ENCODE measurements at places on chromosomes 6 and 20.

DNA sequence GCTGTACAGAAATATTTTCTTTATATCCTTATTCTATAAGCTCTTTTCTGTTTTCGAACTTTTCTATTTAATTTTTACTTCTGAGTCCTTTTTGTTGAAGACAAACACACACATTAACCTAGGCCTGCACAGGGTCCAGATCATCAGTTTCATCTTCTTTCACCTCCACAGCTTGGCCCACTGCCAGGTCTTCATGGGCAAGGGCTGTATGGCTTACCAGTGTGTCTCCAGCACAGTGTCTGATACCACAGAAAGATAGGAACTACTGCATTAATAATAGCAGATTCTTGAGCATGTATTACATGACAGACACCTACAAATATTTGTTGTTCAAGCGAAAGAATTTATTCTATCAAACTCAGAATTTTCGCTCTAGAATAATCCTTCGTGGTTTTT is 24.4 kb downstream of the QKI start:
- no peak for DNase-seq

- no peak for DNase-seq
These were observed 65.8 kb upstream of the JAG1 start for GRCh38 chr20:10739566-10739965.

- no peak for DNase-seq
These were observed 256.7 kb downstream of the CLIC5 start for GRCh38 chr6:45758787-45759471.

GRCh38 chr20:32894026-32894483 is 35.3 kb downstream of the EFCAB8 start:
- DNase-seq, result no peak

- DNase-seq, result no peak
These were observed 23.5 kb upstream of the NUP153 start for GRCh38 chr6:17730078-17730704.

DNA sequence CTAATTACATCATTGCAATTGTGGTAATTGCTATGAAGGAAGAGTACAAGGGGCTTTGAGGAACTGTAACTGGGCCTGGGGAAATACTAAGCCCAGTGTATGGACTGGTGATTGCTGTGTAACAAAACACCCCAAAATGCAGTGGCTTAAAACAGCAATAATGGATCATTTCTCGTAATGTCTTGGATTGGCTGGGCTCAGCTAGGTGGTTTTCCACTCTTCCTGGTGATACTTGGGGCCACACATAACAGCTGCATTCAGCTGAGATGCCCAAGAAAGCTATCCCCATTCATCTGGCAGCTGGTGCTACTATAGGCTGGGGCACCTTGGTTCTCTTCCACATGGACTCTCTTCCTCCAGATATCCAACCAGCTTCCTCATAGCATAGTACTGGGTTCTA is 150.3 kb downstream of the EYA2 start:
- DNase-seq, result no peak

- DNase-seq, result no peak
These were observed 73.2 kb downstream of the INSM1 start for GRCh38 chr20:20440886-20441658.

- no peak for DNase-seq
These were observed 10.6 kb downstream of the HCRTR2 start for GRCh38 chr6:55184782-55185530.

DNA sequence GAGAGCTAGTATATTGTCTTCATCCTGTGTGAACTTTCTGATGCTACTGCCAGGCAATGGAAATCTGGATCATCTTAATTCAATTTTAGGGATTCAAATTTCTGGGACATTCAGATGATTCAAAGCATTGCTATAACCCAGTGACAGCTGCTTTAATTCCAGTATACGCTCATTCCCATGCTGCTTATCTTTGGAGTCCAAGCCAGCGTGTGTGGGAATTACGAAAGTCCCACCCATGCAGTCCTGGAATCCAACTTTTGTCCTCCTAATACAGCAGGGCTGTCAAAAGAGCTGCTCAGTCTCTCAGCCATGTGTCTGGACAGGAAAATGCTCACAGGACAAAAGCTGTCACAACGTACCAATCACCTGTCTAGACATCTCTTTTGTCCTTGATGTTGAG is 219.8 kb downstream of the LAMA2 start:
- DNase-seq, result no peak

DNA sequence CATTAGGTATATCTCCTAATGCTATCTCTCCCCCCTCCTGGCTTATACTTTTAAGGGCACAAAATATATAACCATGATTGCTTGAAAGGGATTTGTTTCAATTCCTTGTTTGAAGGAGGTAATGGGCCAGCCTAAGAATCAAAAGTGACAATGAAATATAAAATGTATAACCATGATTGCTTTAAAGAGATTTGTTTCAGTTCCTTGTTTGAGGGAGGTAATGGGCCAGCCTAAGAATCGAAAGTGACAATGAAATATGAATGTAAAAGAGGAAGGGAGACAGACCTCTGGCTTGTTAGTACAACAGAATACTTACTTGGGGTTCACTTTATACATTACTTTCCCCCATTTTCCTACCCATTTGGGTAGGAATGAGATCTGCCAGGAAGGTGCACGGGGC is 55.5 kb downstream of the FOXC1 start:
- no peak for DNase-seq

DNA sequence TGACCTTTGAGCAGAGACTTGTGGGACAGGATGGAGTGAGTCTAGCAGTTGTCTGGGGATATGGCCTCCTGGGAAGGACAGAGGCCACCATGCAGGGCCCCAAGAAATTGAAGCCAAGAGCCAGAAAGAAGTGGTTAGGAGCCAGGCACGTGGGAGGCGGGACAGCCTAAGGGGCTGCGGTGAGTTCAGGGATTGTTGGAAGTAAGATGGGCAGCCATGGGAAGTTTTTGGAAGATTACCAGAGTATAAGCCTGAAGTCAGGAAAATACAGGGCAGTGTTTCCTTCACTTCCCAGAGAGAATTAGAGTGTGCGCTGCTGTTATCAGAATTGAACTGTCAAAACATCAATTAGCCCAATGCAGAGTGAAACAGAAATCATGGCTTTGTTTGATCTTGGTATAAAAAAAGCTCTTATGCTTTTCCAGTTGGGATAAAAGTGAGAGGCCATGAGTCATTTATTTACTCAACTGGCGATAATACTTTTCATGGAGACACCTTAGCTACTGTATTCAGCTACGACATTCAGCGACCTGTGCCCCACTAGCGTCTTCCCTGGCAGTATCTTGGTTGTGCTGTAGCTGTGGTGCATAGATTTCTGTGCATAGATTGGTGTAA is 66.9 kb downstream of the PHACTR2 start:
- DNase-seq, result no peak

DNA sequence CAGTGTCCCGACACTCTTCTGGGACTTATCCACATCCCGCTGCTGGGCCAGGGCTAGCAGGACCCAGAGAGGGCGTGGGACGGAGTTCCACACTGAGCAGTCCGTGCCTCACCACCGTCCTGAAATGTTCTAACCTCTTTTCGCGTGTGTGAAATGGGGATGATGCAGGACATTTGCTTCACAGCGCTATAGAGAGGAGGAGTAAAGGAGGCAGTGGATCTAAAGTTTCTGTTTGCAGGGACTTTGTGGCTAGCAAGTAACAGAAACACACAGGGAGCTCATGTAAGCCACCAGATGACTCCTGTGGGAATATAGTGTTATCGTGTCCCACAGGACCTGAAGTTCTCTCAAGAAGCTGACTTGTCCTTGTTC is 634 bp downstream of the ITPA start:
- no peak for DNase-seq

GRCh38 chr6:112259337-112259675 is 4.9 kb upstream of the LAMA4 start:
- DNase-seq, result no peak

GRCh38 chr20:35344354-35344837 is 52.2 kb upstream of the FAM83C start:
- DNase-seq, result no peak

DNA sequence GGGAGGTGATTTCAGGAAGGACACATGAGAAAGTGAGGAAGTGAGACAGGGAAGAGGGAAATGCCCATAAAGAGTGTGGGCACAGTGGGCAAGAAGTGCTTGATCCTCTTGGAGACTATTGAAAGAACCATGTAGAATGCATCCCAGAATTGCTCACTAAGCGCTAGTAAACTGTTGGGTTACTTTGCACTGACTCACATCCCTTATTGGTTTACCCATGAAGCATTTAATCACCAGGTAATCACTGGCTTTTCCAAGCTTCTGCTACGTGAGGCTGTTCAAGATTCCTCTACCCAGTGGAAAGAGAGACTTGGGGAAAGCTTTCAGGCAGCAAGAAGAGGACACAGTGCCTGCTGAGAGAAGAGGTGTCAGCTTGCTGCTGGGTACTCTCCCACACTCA is 410.0 kb upstream of the JAG1 start:
- no peak for DNase-seq

GRCh38 chr6:147227770-147228320 is 23.6 kb downstream of the STXBP5 start:
- DNase-seq, result no peak

- DNase-seq, result no peak
These were observed 226.5 kb upstream of the CITED2 start for GRCh38 chr6:139600919-139601475.

DNA sequence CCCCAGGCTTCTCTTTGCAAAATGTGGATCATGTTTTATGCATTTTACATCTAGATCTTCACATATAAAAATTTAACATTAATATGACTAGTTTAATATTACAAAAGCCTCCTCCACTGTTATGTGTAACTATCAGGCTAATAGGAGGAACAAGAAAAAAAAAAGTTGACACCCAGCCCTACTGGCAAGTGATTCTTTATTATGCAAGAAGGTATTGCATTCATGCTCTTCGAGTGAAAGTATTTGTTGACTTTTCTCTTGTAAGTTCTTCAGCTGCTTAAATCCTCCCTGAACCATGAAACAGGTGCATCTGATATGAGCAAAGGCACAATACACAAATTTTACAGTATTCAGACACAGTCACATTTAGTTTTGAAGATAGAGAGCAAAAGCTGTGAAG is 716 bp upstream of the HLA-DQB2 start:
- DNase-seq, result no peak

GRCh38 chr6:88166493-88167351 is 575 bp upstream of the CNR1 start:
- DNase-seq, result peak; percentile 38

- no peak for DNase-seq
These were observed 46.8 kb downstream of the INSM1 start for GRCh38 chr20:20414640-20415220.

DNA sequence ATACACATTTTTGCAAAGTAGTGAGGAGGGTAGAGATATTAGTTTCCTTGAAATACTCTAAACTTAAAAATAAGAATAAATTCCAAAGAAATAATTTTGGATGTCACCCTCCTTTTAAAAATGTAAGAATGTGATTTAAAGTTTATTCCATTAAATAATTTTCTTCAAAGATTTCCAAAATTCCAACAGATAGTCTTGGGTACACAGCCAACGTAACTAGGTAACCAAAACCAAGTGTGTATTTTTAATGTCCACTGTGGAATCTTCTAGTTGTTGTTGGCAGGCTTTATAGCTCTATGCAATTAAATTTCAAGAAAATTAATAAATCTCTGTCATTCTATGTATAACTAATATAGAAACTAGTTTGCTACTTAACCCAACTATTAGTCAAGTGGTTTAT is 101.3 kb downstream of the COL21A1 start:
- DNase-seq, result no peak

- DNase-seq, result no peak
These were observed 28.6 kb upstream of the PRL start for GRCh38 chr6:22325481-22325880.

GRCh38 chr6:119541132-119541905 is 191.8 kb upstream of the MAN1A1 start:
- DNase-seq, result no peak

GRCh38 chr20:26216025-26216424 is 519.4 kb upstream of the ZNF337 start:
- no peak for DNase-seq

DNA sequence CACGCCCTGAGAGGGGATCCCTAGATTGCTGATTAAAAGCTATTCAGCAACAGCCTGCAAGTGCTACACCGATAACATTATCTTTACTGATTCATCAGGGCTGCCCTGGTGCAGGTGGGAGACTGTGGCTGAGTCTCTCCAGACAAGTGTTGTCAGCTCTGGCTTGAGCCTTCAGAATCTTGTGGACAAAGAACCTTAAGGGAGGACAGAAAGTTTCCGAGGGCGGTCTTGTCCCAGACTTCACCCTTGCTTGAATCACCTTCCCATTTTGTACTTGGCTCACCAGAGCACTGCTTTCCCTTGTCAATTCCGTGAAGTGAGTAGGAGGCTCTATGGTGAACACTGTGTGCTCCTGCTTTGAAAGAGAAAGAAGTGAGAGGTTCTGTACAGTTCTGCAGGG is 88.6 kb upstream of the PCSK2 start:
- DNase-seq, result peak; percentile 35

DNA sequence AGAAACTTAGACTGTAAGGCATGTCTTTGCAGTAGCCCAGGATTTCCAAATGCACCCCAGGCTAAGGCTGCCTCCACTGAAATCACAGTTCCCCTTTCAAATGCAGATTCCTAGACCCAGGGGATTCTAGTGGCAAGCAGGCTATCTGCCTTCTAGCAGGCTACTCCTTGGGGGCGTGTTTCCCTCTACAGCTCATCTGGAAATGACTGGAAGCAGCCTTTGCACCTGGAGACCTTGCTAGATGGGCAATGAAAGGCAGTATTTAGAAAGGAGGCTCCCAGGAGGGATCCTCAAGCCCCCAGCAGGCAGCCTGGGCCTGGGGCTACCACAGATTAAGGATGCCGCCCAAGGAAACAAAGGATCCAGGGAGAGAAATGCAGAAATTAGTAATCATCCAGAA is 26.0 kb upstream of the SYNDIG1 start:
- DNase-seq, result no peak

DNA sequence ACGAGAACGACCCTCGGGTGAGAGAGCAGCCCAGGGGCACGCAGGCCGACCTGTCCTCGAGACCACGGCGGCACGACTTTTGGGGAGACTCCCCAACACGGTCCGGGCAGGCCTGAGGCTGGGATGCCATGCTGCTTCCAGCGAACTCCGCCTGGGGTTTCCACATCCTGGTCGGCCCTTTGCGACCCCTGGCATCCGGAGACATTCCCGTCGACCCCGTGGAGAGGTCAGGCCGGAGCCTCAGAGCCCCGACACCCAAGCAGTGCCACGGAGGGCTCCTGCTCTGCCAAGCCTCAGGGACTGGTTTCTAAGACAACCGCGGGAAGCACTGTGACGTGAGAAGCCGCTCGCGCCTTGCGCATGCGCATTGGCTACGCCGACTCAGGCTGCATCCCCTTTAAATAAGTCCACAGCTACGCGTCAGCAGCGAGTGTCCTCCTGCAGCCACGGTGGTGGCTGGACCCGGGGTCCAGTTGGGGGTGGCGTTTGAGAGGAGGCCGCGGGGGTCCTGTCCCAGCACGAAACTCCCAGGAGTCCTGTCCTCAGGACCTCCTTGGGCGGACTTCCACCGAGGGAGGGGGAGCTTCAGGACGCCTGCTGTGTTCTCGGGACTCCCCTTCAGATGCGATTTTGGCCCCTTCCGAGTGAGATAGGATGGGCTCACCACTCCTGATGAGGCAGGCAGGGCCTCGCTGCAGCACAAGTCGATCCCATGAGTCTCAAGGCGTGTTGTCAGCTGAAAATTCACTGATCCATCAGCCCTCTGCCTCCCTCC is 1089.3 kb upstream of the DEFB115 start:
- no peak for DNase-seq
